T-cell (primary cell): ENCODE measurements at places on chromosomes 3 and 15.

DNA sequence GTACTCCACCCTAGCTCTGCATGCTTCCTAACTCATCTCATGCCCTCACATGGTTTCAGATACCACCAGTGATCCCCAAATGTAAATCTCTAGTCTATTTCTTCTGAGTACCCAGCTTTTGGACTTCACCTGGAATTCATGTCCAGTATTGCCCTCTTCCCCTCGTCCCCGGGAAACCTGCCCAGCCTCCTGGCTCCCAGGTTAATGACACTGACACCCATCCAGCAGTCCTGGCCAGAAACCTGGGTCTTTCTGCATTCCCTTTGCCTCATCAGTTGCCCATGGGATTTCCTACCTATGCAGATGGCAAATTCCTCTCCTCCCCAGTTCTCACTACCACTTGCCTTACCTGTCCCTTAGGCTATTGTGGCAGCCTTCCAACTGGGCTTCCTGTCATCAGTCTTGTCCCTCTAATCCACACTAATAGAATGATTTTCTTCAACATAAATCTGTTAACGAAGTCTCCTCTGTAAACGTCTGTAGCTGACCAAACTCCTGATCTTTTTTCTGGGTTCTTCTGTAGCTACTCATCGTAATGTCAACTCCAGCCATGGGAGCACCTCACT lies 15.3 kb upstream of the MYLK start:
- H3K27me3 ChIP-seq: peaks cover 3% of the 10 kb centered on the region
- H3K27ac ChIP-seq: no peak overlapping the region
- H3K4me1 ChIP-seq: no peaks in the 10 kb centered on the region
- DNase-seq: no peak
- H3K4me3 ChIP-seq: no peak overlapping the region

- DNase-seq: no peak
- no peak overlapping the region for H3K4me3 ChIP-seq
Observed at GRCh38 chr15:72451224-72451623, 22.9 kb upstream of the ARIH1 start.

GRCh38 chr3:73491287-73491662 lies 133.5 kb downstream of the PDZRN3 start:
- no peak overlapping the region for H3K4me3 ChIP-seq
- no peaks in the 10 kb centered on the region for H3K36me3 ChIP-seq
- peaks cover 4% of the 10 kb centered on the region for H3K27me3 ChIP-seq
- no peak for DNase-seq
- H3K27ac ChIP-seq: no peak overlapping the region

DNA sequence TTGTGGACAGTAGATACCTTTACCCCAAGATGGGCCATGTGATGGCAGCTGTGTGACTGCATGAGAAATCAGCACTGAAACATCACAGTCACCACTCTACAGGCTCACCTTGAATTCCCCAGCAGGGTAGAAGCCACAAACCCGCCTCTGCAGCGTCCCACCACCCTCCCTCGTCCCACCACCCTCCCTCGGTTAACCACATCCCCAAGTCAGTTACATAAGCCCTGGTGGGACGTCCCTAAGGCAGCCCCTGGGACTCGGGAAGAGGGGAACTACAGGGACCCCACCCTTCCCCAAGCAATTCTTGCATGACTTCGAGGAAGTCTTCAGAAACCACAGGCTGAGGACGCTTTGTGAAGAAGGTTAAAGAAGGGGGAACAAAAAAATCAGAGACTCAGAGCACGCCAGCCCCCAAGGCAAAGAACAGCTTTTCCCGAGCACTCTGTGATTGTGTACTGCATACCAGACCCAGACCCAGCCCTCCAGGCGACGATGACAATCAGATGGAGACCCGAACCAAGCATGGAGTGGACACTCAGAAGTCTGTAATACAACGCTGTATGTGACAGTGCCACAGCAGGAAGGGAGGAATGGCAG lies 60.5 kb downstream of the SH3BP5 start:
- H3K27ac ChIP-seq: peak overlapping the region; percentile 90
- no peak overlapping the region for H3K4me3 ChIP-seq
- no peaks in the 10 kb centered on the region for H3K27me3 ChIP-seq
- peaks cover 91% of the 10 kb centered on the region for H3K4me1 ChIP-seq
- DNase-seq: peak; percentile 91

DNA sequence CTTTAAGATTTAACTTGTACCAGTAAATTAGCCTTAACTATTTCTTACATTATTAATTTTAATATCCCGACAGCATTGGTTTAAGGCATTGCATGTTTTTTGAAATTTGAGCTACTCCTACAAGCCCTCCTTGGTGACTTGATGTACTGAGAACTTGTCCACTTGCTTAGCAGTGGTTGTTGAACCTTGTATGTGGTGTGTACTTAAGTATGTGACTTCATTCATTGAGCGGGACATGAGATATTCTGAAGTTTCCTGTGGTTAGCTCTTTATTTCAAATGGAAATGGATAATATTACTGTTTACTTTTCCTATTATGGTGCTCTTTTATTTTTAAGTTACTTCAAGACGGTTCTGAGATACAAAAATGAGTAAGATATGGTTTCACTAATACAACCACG lies 3.6 kb upstream of the COL6A5 start:
- H3K4me3 ChIP-seq: no peak overlapping the region
- DNase-seq: no peak
- no peaks in the 10 kb centered on the region for H3K36me3 ChIP-seq
- H3K27ac ChIP-seq: no peak overlapping the region

DNA sequence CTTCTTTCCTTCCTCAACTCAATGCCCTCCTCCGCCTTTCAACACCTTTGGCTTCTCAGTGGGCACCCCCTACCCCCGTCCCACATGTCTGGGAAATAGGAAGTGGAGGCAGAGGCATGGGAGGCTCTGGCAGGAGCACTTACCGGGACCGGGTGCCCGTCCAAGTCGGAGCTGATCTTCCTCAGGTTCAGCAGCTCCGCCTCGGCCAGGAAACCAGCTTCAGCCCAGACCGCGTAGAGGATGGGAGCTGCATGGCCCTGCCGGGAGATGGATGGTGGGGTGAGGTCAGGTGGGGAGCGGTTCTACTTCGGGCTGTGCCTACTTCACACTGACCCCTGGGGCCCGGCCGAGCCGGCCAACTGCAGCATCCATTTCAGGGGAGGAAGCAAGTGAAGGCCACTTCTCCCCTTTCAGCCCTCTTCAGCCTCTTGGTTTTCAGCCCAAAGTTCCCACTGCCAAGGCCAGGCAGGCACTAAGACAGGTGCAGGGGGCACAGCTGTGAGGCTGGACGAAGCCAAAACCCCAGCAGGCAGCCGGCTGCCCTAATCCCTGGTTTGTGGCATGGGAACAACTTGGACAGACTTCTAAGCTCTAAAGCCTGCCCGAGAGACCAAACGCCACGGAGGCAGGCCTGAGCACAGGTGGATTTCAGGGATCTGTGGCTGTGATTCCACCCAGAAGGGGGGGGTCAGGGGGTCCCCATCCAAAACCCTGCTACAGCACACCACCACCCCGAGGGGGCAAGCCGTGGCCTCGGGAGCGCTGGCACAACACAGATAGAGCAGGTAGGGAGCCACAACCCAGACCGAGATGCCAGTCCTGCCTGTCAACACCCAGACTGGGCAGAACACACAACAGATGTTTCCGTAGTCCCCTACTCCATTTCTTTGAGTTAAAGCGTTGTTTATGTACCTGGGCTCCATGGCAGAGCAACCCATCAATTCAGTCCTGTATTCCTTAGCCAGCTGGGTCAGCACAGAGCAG lies 14.5 kb downstream of the TKT start:
- no peaks in the 10 kb centered on the region for H3K4me1 ChIP-seq
- H3K27me3 ChIP-seq: no peaks in the 10 kb centered on the region
- no peak for DNase-seq
- no peak overlapping the region for H3K27ac ChIP-seq
- peaks cover 57% of the 10 kb centered on the region for H3K36me3 ChIP-seq

- DNase-seq: no peak
- no peak overlapping the region for H3K4me3 ChIP-seq
- H3K27ac ChIP-seq: no peak overlapping the region
Observed at GRCh38 chr15:78617516-78617915, 3.3 kb downstream of the CHRNA3 start.

DNA sequence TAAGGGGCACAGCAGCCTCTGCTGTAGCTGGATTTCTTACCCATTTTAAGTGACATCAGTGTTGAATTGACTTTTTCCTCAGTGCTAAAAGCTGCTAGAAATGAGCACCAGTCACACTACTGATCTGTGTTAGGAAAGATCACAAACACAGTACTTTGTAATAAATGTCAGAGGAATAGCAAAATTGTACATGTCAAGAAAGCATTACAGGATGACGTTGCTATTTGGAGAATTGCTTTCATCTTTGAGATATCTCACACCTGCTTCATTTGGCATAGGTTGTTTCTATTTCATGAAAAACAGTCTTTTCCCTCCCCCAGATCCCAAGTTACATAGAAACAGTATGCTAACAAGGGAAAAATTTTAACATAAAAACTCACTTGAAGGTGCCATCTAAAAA lies 77.8 kb downstream of the SLC25A26 start:
- no peak overlapping the region for H3K4me3 ChIP-seq
- peaks cover 37% of the 10 kb centered on the region for H3K4me1 ChIP-seq
- H3K27ac ChIP-seq: peak overlapping the region; percentile 69

GRCh38 chr15:63819645-63820044 lies 14.1 kb downstream of the HERC1 start:
- no peaks in the 10 kb centered on the region for H3K27me3 ChIP-seq
- H3K27ac ChIP-seq: no peak overlapping the region
- H3K36me3 ChIP-seq: no peaks in the 10 kb centered on the region
- peaks cover 20% of the 10 kb centered on the region for H3K4me1 ChIP-seq
- no peak overlapping the region for H3K4me3 ChIP-seq

- H3K27me3 ChIP-seq: peaks cover 18% of the 10 kb centered on the region
- H3K4me3 ChIP-seq: no peak overlapping the region
- H3K36me3 ChIP-seq: no peaks in the 10 kb centered on the region
- H3K27ac ChIP-seq: no peak overlapping the region
- no peaks in the 10 kb centered on the region for H3K4me1 ChIP-seq
Observed at GRCh38 chr15:80325206-80325605, 73.2 kb upstream of the CTXND1 start.

DNA sequence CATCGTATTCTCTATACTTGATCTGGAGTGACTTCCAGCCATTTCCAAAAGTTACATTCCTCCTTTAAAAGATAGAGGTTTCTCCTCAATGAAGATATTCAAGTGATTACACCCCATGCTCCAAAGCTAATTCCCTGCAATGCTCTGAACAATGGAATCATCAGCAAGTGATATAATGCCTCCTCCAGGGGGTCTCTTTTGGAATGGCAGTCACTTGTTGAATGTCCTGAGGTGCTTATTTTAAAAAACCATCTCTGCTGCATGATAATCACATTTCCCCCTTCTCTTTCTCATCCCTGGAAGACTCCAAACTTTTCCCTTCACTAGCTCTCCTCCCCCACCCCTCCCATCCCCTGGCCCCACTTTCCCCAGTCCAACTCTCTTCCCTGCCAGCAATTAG lies 2.6 kb downstream of the LHFPL4 start:
- no peak overlapping the region for H3K4me3 ChIP-seq
- H3K27ac ChIP-seq: no peak overlapping the region
- no peaks in the 10 kb centered on the region for H3K36me3 ChIP-seq
- H3K27me3 ChIP-seq: peaks cover 45% of the 10 kb centered on the region

DNA sequence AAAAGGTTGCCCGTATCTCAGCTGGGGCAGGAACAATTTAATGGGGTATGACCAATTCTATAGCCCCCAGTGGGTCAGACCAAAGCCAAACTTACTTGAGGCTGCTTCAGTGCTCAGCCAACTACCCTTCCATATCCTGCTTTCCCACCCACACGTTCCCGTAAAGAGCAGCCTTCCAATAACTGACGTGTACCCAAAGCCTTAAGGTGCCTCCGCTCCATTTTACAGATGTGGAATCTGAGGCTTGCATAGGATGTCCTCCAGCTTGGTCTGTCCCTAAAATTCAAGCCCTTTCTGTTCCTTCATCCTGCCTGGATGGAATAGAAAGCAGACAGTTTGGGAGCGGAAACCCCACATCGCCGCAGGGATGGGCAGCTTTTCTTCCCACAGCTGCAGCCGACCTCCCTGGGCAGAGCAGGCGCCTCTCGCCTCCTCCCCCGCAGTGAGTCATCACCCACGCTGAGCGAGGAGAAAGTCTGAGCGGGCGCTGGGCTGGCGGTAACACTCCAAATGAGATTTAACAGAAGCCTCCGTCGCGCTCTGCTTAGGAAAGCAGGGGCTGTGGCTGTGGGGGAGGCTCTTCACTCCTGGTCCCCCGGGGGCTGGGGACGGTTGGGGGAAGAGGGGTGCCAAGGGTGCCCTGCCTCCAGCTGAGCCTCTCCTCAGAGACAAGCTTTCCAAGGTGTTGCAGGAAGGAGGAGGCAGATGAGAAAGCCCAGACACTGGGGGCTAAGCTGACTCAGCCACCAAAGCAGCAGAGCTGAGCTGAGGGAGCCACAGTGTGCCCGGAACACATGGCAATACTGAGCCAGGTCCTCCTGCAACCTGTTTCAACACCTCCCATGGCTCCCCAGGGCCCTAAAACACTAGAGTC lies 57.8 kb upstream of the HRH1 start:
- H3K36me3 ChIP-seq: no peaks in the 10 kb centered on the region
- H3K4me3 ChIP-seq: no peak overlapping the region
- DNase-seq: no peak
- H3K27ac ChIP-seq: no peak overlapping the region
- H3K27me3 ChIP-seq: peaks cover 9% of the 10 kb centered on the region
- H3K4me1 ChIP-seq: no peaks in the 10 kb centered on the region

- H3K4me3 ChIP-seq: no peak overlapping the region
- no peaks in the 10 kb centered on the region for H3K36me3 ChIP-seq
- H3K27ac ChIP-seq: no peak overlapping the region
- H3K27me3 ChIP-seq: no peaks in the 10 kb centered on the region
- DNase-seq: no peak
Observed at GRCh38 chr3:165523801-165524200, 313.4 kb downstream of the BCHE start.

GRCh38 chr3:143484846-143485512 lies 363.3 kb downstream of the SLC9A9 start:
- DNase-seq: no peak
- H3K36me3 ChIP-seq: no peaks in the 10 kb centered on the region
- no peak overlapping the region for H3K27ac ChIP-seq
- no peaks in the 10 kb centered on the region for H3K27me3 ChIP-seq
- H3K4me3 ChIP-seq: no peak overlapping the region
- no peaks in the 10 kb centered on the region for H3K4me1 ChIP-seq

- no peak for DNase-seq
- peaks cover 2% of the 10 kb centered on the region for H3K27me3 ChIP-seq
- no peak overlapping the region for H3K27ac ChIP-seq
- H3K4me3 ChIP-seq: no peak overlapping the region
Observed at GRCh38 chr3:198018416-198018815, 58.4 kb downstream of the LMLN start.

DNA sequence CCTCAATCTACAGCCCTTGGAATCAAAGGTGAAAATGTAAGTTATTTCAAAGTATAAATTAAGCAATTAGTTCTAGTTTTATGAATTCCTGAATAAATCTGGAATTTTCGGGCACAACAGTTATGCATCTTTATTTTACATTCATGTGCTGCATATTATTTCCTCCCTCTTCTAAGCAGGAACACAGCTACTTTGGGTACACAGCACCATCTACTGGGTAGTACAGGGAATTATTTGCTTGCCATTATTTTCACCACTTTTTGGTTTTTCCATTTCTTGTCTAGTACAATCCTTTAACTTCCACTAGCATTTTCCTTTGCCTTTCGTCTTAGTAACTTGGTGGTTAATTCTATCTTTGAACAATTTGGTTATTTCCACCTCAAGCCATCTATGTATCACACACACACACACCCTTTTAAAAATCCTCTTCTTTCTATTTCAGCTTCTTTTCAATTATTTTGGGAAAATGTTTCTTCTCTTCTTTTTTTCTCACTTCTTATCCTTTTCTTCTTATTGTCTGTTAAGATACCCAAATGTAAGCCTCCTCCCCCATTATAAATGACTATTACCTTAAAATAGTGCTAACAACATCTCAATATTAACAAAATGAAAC lies 451.0 kb downstream of the MFSD1 start:
- no peak overlapping the region for H3K4me3 ChIP-seq
- H3K27me3 ChIP-seq: no peaks in the 10 kb centered on the region
- DNase-seq: no peak
